ENCODE measurements at places on chromosomes 4 and X.

- DNase-seq: no peak
Observed at GRCh38 chr4:13415068-13415785, 68.9 kb downstream of the RAB28 start.

- no peak for DNase-seq
Observed at GRCh38 chr4:177077095-177077971, 232.3 kb upstream of the NEIL3 start.

- DNase-seq: no peak
Observed at GRCh38 chr4:4848540-4848939, 10.9 kb upstream of the MSX1 start.

DNA sequence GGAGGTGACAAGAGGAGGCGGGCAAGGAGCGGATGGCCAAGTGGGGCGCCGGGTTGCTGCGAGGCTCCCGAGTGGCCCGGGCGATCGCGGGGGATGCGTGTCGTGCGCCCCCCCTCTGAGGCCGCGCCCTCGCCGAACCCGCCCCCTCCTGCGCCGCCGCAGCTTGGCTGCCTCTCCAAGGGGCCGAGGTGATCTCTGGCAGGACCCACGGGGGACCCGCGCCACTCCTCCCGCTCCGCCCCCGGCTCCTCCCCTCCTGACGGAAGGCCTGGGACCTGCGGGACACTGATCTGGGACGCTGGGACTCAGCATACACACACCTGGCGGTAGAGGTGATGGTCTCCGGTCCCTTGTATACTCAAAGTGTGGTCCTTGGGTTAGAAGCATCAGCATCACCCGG lies 21.9 kb upstream of the FAM47C start:
- no peak for DNase-seq

GRCh38 chr4:81905971-81906370 lies 434.3 kb upstream of the RASGEF1B start:
- no peak for DNase-seq

DNA sequence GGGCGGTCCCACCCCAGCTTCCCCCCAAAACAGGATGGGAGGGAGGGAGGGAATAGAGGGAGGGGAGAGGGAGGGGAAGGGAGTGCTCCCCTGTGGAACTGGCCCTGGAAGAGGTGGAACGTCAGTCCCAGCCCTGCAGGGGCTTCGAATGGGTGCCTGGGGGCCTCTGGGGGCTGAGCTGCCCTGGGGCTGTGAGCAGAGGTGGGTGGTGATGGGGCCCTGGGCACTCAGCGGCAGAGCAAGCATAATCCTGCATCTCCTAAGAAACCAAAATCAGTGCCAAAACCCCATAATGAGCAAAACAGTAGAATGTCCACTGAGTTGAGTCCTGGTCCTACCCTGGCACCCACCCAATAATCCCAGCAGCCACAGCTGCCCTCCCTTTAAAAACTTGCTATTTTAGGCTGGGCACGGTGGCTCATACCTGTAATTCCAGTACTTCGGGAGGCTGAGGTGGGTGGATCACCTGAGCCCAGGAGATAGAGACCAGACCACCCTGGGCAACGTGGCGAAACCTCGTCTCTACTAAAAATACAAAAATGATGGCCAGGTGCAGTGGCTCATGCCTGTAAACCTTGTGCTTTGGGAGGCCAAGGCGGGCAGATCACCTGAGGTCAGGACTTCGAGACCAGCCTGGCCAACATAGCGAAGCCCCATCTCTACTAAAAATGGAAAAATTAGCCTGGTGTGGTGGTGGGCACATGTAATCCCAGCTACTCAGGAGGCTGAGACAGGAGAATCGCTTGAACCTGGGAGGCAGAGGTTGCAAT lies 11.1 kb downstream of the DOK7 start:
- no peak for DNase-seq

DNA sequence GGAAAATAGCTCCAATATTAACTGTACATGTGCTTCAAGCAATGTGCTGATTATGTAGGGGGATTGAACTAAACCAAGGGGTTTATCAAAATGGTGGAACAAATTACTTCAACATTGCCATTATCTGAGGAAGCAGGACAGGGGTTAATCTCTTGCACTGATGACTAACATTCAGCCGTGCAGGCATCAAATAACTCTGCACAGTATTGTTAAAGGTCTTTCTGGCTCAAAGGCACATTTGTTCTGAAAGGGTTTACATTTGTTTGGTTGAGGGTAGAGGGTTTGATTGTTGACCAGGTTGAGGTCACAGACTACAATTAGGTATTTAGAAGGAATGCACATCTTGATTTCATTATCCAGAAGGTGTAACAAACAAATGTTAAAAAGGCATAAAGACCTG lies 32.2 kb upstream of the CCSER1 start:
- no peak for DNase-seq

DNA sequence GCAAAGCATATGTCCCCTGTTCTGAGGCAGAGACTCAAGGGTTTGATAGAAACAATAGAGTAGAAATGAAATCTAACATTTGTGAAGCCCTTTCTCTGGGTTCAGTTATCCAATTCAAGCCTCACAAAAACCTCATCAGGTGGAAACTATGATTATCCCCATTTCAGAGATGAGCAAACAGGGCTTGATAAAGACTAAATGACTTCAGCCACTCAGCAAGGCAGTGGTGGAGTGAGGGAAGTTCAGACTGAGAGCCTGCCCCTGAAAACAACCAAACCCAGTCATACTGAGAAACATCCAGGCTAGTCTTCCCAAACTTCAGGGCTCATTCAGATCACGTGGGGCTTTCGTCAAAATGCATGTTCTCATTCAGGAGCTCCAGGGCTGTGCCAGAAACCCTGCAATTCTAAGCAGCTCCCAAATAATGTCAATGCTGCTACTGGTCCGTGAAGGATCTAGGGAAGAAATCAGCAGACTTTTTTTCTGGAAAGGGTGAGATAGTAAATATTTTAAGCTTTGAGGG lies 109.6 kb upstream of the KIT start:
- peak; percentile 13 for DNase-seq

DNA sequence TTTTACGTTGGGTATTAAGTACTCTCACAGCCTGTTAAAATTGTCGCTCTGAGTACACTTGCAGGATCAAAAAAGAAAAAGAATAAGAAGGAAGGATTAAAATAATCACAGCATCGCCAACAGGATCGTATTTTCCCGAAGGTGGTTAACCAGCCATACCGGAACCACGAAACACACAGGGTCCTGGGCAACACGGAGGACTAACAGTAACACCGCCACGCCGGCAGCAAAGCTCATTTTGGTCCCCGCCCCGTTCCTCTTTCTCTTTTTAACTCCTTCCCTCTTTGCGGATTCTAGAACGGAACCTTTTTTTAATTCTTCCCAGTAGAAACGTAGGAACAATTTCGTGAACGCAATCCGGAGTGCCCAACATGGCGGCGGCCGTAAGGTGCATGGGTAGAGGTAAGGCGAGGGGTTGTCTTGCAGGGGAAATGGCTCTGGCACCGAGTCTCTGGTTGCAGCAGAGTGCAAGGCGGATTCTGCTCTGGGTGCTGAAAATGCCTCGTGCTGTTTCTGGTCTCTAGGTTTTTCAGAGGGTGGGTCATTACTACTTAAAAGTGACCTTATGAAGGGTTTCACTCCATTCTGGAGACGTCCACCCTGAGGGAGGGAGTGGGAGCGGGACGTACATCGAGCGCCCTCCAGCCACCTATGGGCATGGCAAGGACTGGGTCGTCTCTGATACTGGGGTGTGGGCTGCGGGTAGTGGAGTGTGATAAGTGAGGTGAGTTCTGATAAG lies at the start of gene MRPL1:
TSS of gene MRPL1 (plus strand) at position 353 of the 739 bp plus-strand sequence. CDS start at position 372, 19 bp downstream.
- DNase-seq: peak; percentile 95

GRCh38 chr4:23962462-23962861 lies 72.6 kb upstream of the PPARGC1A start:
- DNase-seq: no peak

- DNase-seq: no peak
Observed at GRCh38 chr4:680551-680927, 6.2 kb downstream of the MYL5 start.

GRCh38 chr4:149112109-149112508 lies 669.9 kb upstream of the NR3C2 start:
- DNase-seq: no peak

- no peak for DNase-seq
Observed at GRCh38 chr4:8108991-8109390, 49.6 kb downstream of the ABLIM2 start.

- no peak for DNase-seq
Observed at GRCh38 chrX:129403974-129404669, 119.2 kb downstream of the SMARCA1 start.

- no peak for DNase-seq
Observed at GRCh38 chr4:76374798-76375197, 46.1 kb downstream of the CCDC158 start.

DNA sequence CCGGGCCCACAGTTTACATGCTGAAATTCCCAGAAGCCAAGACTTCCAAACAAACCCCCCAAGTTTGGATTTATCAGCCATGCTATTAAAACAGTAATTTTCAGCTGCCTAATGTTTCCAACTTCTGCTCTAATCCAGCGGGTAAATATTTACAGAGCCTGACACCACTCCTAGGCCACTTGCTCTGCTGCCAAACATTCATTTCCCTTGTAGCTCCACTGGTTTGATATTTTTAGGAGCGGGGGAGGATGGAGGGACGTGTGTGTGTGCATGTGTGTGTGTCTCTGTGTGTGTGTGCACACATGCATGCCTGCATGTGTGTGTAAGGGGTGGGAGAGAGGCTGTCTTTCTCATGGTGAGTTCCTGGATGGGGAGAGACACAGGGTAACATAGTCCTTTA lies 115.7 kb upstream of the PJA1 start:
- DNase-seq: no peak

GRCh38 chrX:26848511-26848910 lies 614.6 kb downstream of the PPP4R3C start:
- DNase-seq: no peak

DNA sequence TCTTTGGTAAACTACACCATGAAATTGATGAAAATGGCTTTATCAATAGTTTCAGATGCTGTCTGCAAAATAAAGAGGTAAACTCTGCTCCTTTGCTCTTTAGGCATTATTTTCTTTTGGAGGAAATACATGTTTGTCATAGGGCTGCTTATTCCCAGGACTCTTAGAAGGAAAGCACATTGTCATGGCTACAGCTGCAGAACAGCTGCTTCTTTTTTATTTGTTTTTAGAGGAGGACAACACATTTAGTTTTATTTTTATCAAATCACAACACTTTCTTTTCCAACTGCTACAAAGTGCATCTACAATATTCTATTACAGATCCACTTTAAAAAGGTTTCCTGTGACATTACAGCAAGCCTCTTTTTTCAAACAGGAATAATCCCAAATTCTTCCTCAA lies 12.7 kb upstream of the HPF1 start:
- DNase-seq: peak; percentile 4

GRCh38 chrX:103584596-103584995 lies 719 bp upstream of the TCEAL4 start:
- no peak for DNase-seq

- peak; percentile 99 for DNase-seq
Observed at GRCh38 chr4:54082168-54082567, 17.8 kb upstream of the CHIC2 start.

- peak; percentile 51 for DNase-seq
Observed at GRCh38 chr4:20217521-20217920, 34.2 kb upstream of the SLIT2 start.

DNA sequence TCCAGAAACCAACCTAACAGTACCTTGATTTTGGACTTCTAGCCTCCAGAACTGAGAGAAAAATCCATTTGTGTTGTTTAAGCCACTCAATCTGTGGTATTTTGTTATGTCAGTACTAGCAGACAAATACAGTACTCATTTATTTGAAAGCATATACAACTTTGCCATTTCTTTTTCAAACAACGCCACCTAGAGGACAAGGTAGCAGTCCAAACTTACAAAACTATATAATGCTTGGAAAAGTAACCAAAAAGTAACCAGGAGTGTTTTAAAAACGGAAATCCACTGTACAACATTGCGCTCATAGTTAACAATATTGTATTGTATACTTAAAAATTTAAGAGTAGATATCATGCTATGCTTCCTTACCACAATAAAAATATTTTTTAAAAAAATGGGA lies 37.0 kb upstream of the FGF13 start:
- DNase-seq: peak; percentile 18

- no peak for DNase-seq
Observed at GRCh38 chr4:46508216-46508615, 118.3 kb upstream of the GABRA2 start.

DNA sequence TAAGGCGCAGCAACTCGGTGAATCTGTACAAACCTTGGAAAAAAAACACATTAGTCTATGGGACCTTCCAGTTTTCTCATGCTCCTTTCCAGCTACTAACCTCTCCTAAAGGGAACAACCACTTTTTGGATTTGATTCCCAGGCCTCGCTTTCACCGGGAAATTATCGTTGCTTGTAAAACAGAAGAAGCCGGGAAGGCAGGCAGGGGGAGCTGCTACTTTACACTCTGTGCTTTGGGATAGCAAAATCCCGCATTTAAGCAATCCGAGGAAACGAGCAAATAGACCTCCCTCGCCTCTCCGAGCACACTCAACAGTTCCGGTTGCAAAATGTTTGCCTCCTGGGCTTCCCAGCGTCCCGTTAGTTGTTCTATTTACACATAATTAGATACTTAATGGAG lies 1.2 kb downstream of the CD38 start:
- DNase-seq: peak; percentile 50

DNA sequence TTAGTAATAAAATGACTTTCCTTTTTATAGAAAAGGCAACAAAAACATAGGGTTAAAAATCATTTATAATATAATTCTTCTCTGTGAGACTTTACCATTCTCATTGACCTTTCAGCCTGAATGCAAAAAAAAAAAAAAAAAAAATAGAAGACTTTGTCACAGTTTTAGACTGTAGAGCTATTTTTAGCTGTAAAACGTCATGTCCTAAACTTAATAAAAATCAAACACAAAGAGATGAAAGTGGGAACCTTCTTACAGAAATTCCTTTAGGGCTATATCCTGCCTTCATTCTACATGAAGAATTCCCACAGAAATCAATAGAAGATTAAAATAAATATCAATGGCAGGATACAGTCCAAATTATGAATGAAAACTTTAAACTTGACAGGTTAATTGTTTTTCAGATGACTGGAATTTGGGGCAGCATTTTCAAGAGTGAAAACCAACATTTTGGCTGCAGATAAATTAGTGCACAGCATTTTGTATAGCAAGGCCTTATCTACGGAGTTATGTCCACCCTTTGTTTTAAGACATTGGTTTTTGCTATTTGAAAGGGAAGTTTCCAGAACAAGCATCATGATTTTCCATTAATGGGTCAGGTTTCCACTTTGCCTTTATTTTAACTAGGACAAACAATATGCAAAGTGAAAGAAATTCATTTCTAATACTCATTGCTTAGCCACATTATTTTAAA lies 219.5 kb downstream of the SPCS3 start:
- no peak for DNase-seq

- DNase-seq: no peak
Observed at GRCh38 chrX:135740681-135741149, 27.3 kb downstream of the CT45A1 start.

GRCh38 chr4:56976837-56977320 lies 527 bp downstream of the NOA1 start:
- no peak for DNase-seq

- DNase-seq: no peak
Observed at GRCh38 chr4:138032222-138032621, 209.9 kb downstream of the SLC7A11 start.

Data from AG10803 (cell line).